ENCODE measurements at places on chromosomes 7 and 10. TPM values are rescaled to one million over a fixed set of nuclear protein-coding genes. Genes with fewer than 3 reads are reported as not detected.

GRCh38 chr7:39631736-39632308, 8.4 kb downstream of the RALA start:
- no peak for DNase-seq
- no peak overlapping the region for H3K27ac ChIP-seq
- no peak overlapping the region for H3K4me3 ChIP-seq

DNA sequence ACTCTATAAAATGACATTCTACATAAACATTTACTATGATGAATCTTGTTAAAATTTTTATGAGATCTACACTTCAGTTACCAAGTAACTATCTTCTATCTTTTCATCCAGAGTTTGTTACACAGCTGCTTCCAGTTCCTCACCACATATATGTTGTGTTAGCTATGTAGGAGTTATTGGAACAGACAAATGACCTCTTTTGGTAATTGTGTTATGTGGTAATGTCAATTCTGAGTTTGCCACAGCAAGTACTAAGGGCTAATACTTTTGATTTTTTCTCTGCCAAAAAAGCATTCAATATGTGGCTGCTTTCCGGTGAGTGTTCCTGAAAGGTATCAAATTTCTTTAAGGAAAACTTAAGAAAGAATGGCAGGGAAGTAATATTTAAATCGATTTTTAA, 573.9 kb upstream of the PCDH15 start:
- no peaks in the 10 kb centered on the region for H3K36me3 ChIP-seq
- DNase-seq = no peak
- H3K27me3 ChIP-seq = no peaks in the 10 kb centered on the region
- H3K27ac ChIP-seq = no peak overlapping the region
- H3K4me3 ChIP-seq = no peak overlapping the region

GRCh38 chr7:131026297-131027000, 292.4 kb upstream of the KLF14 start:
- H3K27me3 ChIP-seq = no peaks in the 10 kb centered on the region
- no peak overlapping the region for H3K4me3 ChIP-seq
- H3K27ac ChIP-seq = no peak overlapping the region
- no peaks in the 10 kb centered on the region for H3K36me3 ChIP-seq

GRCh38 chr10:8138471-8138870, 84.0 kb downstream of the GATA3 start:
- H3K36me3 ChIP-seq = no peaks in the 10 kb centered on the region
- H3K4me1 ChIP-seq = no peaks in the 10 kb centered on the region
- no peak for DNase-seq
- no peak overlapping the region for H3K27ac ChIP-seq
- no peak overlapping the region for H3K4me3 ChIP-seq
- H3K27me3 ChIP-seq = no peaks in the 10 kb centered on the region

- H3K36me3 ChIP-seq = peaks cover 18% of the 10 kb centered on the region
- peaks cover 11% of the 10 kb centered on the region for H3K4me1 ChIP-seq
- H3K4me3 ChIP-seq = no peak overlapping the region
- no peaks in the 10 kb centered on the region for H3K27me3 ChIP-seq
Observed at GRCh38 chr10:87945984-87946383, 82.6 kb downstream of the PTEN start.

DNA sequence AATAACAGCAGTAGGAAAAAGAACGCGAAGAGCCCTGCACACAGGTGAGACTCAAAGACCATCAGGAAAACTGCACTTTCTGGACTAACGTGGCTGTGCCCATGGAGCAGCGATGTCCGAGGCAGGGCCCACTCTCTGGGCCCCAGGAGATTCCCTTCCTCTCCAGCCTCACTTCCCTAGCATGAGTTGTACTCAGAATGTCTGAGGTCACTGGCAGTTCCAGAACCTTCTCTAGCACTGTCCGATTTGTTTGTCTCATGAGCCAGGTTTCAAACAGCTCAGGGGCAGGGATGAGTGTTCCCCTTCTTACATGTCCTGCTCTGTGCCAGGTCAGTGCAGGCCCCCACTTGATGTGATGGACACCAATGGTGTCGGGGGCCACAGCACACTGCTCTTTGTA, 484.2 kb downstream of the PTPRN2 start:
- H3K27me3 ChIP-seq = no peaks in the 10 kb centered on the region
- H3K4me3 ChIP-seq = no peak overlapping the region
- no peaks in the 10 kb centered on the region for H3K4me1 ChIP-seq
- no peak overlapping the region for H3K27ac ChIP-seq
- DNase-seq = no peak
- no peaks in the 10 kb centered on the region for H3K36me3 ChIP-seq

GRCh38 chr10:16770670-16771069, 46.6 kb downstream of the RSU1 start:
- no peak overlapping the region for H3K27ac ChIP-seq
- no peak overlapping the region for H3K4me3 ChIP-seq
- no peaks in the 10 kb centered on the region for H3K27me3 ChIP-seq
- peaks cover 6% of the 10 kb centered on the region for H3K4me1 ChIP-seq

GRCh38 chr7:88401009-88401623, 94.4 kb upstream of the STEAP4 start:
- H3K36me3 ChIP-seq = no peaks in the 10 kb centered on the region
- no peak for DNase-seq
- no peaks in the 10 kb centered on the region for H3K4me1 ChIP-seq
- no peak overlapping the region for H3K27ac ChIP-seq
- H3K27me3 ChIP-seq = no peaks in the 10 kb centered on the region
- H3K4me3 ChIP-seq = no peak overlapping the region

DNA sequence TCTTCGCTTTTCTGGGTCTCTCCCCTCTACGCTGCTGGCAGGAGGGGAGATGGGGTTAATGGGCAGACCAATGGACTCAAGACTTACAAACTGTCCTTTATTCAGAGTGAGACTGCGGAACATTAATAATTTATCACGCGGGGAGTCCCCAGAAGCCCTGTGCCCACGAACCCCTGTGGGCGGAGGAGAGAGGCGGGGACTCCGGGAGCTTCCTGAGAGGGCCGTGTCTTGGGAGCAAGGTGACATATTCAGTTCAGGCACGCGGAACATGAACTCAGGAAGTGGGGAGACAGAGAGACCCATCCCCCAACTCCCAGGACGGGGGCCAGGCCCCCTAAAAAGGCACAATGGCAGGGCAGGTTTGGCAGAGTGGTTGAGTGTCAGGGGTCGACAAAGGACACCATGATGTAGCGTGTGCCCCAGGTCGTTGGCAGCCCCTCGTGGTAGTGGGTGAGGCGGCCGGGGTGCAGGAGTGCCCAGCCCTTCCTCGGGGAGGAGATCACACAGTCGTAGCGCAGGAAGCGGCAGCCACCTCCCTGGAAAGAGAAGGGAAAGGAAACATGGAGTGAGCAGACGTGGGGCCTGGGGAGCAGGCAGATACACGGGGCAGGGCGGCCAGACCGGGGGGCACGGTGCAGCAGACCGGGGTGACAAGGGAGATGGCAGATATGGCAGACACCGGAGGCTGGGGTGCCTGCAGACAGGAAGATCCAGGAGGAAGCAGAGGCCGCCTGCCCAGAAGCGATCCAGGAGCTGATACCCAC, 5.2 kb upstream of the MOGAT3 start:
- no peaks in the 10 kb centered on the region for H3K36me3 ChIP-seq
- peaks cover 20% of the 10 kb centered on the region for H3K27me3 ChIP-seq
- H3K27ac ChIP-seq = no peak overlapping the region
- H3K4me1 ChIP-seq = peaks cover 8% of the 10 kb centered on the region

DNA sequence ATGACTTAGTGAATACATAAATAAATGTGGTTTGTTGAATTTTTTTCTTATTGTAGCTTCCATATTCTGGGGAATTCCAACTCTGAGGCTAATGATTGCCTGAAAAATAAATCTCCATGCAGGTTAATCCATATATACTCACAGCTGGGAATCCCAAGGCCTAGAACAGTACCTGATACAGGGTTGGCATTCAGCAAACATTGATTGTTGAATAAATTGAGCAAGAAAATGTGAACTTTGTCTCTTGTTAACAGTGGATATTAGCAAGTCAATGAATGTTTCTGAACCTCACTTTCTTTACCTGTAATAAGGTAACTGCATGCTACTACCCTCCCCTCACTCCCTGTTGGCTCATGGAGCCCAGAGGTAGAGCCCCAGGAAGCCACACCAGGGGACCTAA, 253.6 kb upstream of the AOAH start:
- no peaks in the 10 kb centered on the region for H3K36me3 ChIP-seq
- no peaks in the 10 kb centered on the region for H3K4me1 ChIP-seq
- DNase-seq = no peak
- H3K27me3 ChIP-seq = no peaks in the 10 kb centered on the region
- no peak overlapping the region for H3K27ac ChIP-seq
- no peak overlapping the region for H3K4me3 ChIP-seq

DNA sequence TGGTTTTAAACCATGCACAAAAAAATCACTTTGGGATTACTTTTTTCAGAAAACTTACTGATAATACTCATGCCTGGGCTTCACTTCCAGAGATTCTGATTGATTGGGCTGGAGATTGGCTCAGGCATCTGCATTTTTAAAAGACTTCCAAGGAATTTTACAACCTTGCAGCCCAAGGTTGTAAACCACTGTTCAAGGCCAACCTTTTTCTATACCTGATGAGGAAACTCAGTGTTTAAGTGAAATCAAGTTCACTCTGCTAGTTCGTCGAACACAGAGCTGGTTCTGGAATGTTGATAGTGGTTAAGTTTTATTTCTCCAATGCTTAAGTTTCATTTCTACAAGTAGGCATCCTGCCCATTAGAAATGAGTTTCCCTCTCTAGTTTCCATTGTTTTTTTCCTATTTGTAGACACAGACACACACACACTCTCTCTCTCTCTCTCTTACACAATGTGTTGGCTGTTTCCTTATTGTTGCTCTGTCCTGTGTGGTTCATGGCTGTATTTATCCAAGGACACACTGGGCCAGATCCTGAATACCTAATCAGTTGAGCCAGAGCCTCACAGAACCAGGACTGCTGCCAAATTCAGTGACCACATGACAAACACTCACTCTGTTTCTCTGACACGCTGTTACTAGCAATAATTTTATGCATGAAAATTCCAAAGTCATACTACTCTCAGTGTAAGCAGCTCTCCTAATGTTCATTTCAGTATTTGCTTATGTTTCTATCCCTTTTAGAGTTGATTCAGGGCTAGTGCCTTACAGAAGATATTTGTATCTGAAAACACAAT, 3.7 kb upstream of the IFIT1B start:
- H3K4me1 ChIP-seq = peaks cover 24% of the 10 kb centered on the region
- no peak overlapping the region for H3K4me3 ChIP-seq
- no peaks in the 10 kb centered on the region for H3K36me3 ChIP-seq
- peak overlapping the region; percentile 84 for H3K27ac ChIP-seq
- DNase-seq = peak; percentile 90

DNA sequence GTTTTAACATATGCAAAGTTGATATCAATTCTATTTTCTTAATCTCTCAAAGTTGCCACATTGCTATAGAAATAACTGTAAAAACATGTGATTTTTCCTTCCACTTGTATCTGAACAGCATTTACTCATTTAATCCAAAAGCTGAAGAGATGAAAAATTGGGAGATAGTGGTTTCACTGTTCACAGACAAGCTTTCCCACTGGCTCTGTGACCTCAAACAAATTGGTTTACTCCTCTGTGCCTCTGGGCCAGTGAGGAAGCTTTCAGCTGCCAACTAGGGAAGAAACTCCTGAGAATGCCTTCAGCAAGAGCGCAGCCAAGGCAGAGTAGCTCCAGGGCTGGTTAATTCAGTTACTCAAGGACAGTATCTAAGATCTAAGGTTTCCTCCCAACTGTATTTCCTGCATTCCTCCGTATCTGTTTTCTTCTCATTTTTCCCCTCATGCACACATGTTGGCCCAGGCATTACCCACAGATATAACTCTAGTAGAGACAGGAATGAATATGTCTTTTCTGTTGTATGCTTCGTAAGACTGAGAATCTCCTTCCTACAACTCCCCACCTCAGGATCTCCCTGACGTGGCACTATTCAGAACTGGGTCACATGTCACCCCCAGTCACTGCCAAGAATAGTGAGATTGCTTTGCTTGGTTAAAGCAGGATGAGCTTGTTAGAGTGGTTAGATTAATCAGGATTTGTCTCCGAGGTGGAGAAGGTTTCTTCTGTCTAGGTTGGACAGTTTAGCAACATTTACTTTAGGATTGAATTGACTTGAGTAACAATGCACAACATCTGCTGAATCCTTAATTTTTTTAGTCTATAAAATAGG, 315.7 kb downstream of the NRG3 start:
- H3K27ac ChIP-seq = no peak overlapping the region
- no peaks in the 10 kb centered on the region for H3K36me3 ChIP-seq
- H3K4me1 ChIP-seq = no peaks in the 10 kb centered on the region
- no peak for DNase-seq

- no peaks in the 10 kb centered on the region for H3K4me1 ChIP-seq
- H3K36me3 ChIP-seq = no peaks in the 10 kb centered on the region
- H3K27ac ChIP-seq = no peak overlapping the region
- DNase-seq = no peak
- no peak overlapping the region for H3K4me3 ChIP-seq
- H3K27me3 ChIP-seq = peaks cover 15% of the 10 kb centered on the region
Observed at GRCh38 chr7:24336461-24336860, 52.5 kb downstream of the NPY start.

DNA sequence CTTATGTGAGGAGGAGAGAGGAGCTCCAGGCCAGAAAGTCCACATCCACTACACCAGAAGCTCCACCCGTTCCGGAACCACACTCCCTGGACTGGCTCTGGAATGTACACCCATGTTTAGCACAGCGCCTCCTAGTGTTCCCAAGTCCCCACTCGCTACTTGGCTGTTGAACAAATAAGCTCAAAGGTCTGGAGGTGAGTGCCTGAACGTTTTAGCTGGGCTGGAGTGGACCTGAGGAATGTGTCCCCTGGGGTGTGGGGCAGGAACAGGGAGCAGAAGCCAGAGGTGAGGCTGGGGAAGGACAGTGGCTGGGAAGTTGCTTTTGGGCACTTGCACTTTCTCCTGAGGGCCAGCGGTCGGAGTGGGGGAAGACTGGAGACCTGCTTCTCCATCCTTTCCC, 164.1 kb upstream of the CDCA7L start:
- no peaks in the 10 kb centered on the region for H3K36me3 ChIP-seq
- no peak overlapping the region for H3K27ac ChIP-seq
- H3K4me3 ChIP-seq = no peak overlapping the region
- DNase-seq = no peak
- no peaks in the 10 kb centered on the region for H3K27me3 ChIP-seq

- H3K27me3 ChIP-seq = no peaks in the 10 kb centered on the region
- peaks cover 17% of the 10 kb centered on the region for H3K4me1 ChIP-seq
- peak overlapping the region; percentile 63 for H3K4me3 ChIP-seq
Observed at GRCh38 chr7:1136841-1137516, 23.0 kb downstream of the ZFAND2A start.

GRCh38 chr7:122672536-122672935, 26.4 kb downstream of the RNF133 start:
- no peaks in the 10 kb centered on the region for H3K36me3 ChIP-seq
- no peak overlapping the region for H3K27ac ChIP-seq
- H3K4me3 ChIP-seq = no peak overlapping the region
- H3K27me3 ChIP-seq = no peaks in the 10 kb centered on the region
- H3K4me1 ChIP-seq = no peaks in the 10 kb centered on the region

- no peak overlapping the region for H3K27ac ChIP-seq
- H3K36me3 ChIP-seq = no peaks in the 10 kb centered on the region
- no peak for DNase-seq
- no peaks in the 10 kb centered on the region for H3K4me1 ChIP-seq
- H3K4me3 ChIP-seq = no peak overlapping the region
Observed at GRCh38 chr7:139813151-139813550, 15.9 kb upstream of the TBXAS1 start.

SRRT gene
- 49.5 TPM for total RNA-seq

TECTB gene
- not detected for total RNA-seq

CPA2 gene
- 0.86 TPM for total RNA-seq

ITGB8 gene
- 4.6 TPM for total RNA-seq

RSPH10B gene
- not detected for total RNA-seq

MOGAT3 gene
- not detected for total RNA-seq

TLL2 gene
- 2.4 TPM for total RNA-seq

OIT3 gene
- total RNA-seq = 0.40 TPM

SVOPL gene
- not detected for total RNA-seq

MRC1 gene
- total RNA-seq = 18.4 TPM

ANK3 gene
- 257 TPM for total RNA-seq

AKR1D1 gene
- not detected for total RNA-seq
